ENCODE measurements at places on chromosomes 5 and 9.

GRCh38 chr5:50923768-50924494 is 257.5 kb downstream of the PARP8 start:
- DNase-seq = no peak

DNA sequence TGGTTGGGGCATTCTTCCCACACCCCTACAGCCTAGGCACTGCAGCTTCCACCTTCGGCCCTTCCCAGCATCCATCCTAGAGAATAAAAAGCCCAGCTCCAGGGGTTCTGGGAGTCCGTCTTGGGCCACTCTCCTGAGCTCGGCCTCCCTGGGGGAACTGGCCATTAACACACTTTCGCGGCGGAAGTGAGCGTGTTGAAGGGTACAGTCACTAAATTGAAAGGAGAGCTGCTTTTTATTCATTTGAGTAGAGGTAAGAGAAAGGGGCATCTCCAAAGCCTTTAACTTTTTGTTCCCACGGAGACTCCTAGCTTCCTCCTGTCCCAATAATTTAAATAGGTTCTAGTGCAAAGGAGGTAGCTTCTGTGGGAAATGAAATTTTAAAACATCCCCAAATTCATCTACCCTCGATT is 31.0 kb upstream of the NFIB start:
- no peak for DNase-seq

- DNase-seq = no peak
These were observed 16.5 kb downstream of the DNAJA1 start for GRCh38 chr9:33041432-33042188.

GRCh38 chr5:1913578-1913977 is 30.9 kb upstream of the IRX4 start:
- DNase-seq = no peak

GRCh38 chr5:54388409-54388808 is 67.1 kb upstream of the HSPB3 start:
- no peak for DNase-seq

DNA sequence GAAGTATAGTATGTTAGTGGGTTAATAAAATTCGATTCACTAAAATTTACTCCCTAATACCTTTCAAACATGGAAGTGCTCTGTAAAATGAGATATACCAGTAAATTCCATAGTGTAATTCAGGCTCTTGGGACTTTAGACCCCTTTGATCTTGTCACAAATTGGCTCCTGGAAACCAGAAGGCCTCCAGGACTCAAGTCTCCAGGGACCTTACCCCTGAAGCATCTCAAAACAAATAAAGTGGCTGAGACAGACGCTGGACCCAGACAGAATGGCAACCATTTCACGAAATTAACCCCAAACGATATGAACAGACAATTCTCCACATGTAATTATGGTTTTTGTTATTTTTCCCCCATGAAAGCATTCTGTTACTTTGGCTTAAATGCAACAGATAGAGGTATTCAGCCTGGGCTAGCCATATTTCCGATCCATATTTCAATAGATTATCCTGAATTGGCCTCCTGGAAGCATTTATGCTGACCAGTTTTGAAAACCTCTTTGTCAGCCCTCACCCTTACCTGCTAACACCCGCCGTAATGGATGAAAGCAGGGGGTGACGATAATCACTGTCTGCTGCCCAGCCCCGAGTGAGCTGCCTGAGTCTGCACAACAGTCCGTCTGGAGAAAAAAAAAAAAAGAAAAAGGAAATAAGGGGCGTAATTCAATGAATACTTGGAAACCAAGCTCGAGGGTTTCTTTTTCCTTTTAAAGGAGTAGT is 34.1 kb upstream of the EFNA5 start:
- no peak for DNase-seq

DNA sequence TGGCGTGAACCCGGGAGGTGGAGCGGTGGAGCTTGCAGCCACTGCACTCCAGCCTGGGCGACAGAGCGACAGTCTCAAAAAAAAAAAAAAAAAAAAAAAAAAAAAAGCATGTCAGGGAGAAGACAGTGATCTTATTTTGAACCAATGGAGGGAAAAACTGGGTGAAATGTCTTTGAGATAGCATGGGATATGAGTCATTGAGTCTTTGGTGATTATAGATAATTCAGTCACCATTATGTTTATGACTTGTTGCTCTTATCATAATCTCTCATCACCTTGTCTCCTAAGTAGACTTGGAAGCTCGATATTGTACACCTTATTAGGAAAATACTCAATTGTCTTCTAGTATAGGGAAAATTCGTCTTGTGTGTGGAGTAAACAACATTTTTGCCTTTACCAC is 55.1 kb upstream of the KDM4C start:
- DNase-seq = no peak

DNA sequence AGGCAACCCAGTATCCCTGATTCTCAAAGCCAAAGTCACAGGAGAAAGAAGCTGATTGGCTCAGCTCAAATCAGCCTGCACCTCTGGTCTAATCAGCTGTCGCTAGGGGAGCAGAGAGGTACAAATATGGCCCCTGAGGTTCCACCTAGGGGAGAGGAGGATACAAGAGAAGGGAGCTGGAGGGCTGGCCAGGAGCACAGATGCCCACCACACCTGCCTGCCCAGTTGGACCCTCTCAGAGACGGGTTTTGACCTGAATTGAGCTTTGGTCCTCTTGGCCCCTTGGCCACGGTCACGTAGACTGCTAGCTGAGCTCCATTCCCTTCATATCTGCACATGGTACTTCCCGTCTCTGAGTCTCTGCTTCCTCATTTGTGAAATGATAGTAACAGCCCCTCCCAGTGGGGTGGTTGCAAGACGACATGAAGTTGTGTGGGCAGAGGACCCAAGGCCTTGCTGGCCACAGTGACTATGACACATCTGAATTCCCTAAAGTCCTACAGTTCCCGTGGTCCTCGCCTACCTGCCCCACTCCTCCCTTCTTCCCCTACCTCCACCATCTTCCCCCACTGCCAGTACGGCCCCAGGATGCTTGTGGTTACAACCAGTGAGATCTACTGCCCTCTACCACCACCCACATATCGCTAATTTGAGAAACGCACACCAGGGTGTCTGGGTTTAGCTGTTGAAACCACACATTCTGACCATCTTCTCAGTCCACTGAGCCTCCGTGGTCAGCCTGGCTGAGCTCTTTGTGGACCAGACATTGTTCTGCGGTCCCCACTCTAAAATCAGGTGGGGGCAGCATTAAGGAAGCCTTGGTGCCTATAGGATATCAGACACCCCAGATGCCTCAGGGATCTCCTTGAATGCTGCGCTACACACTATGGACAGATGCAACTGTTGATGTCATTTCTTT is 60.3 kb upstream of the NEK6 start:
- DNase-seq = no peak

DNA sequence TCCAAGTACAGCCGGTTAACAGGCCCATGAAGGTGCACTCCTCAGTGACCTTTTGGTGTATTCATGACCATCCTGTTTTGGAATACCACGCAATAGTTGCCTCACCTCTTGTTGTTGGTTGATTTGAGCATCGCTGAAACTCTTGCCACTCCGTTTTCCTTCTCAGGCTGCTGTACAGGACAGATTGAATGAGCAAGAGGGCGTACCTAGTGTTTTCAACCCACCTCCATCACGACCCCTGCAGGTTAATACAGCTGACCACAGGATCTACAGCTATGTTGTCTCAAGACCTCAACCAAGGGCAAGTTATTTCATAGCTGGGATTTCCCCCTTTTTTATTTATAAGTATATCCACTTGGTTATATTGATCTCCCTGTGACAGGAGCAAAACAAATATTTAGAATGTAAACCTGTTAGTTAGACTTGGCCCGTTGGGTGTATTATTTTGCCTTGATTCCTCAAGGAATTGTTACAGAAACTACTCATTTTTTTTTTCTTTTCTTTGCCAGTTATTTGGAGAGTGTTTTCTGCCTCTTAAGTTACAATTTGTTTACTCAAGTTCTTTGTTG is 38.1 kb downstream of the FAF2 start:
- no peak for DNase-seq

DNA sequence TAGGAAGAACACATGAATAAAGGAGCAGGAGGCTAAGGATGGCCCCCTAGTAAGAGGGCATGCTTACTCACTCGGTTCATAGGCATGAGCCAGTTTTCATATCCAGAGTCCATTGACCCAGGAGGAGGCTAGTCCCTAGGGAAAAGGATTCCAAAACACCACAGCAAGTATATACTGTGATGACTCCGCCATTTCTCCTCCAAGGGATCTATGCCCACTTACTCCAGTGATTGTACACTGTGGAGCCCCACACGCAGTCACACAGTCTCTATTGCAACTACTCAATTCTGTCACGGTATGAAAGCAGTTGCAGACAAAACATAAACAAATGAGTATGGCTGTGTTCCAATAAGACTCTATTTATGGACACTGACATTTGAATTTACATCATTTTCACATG is 117.7 kb upstream of the ALDH1B1 start:
- no peak for DNase-seq

DNA sequence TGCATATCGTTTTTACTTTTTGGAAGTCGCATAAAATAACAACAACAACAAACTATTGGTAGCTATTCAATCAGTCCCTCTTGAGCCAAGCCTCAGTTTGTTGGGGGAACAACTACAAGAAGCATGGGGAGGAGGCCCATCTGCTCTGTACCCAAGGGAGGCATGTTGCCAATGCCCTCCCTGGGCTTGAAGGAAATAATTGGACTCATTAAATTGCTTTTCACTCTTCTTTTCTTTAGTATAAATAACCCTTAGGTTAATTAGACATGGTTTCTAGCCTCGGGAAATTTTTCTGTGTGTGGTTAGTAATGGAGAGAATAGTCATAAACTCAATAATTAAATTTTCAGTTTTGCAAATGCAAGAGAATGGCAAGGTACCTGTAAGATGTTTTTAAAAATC is 500.7 kb downstream of the TLE4 start:
- no peak for DNase-seq

DNA sequence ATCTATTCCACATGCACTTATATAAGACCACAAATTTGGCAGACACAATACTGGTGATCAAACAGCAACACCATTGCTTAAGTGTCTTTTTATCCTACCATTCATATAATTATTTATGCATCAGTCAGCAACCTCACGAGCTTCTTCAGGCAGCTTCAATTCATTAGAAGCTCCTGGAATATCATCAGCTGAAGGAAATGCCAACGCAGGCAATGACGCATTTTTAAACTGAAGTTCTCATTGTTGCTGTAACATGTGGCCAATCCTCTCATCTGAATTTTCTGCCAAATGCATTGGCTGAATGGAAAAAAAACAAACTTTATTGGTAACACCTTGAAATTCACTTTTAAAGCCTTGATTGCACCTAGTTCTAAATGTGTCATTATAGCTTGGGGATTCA is 376.4 kb upstream of the RGMB start:
- no peak for DNase-seq

- no peak for DNase-seq
These were observed 336.3 kb downstream of the KDM4C start for GRCh38 chr9:7094052-7094451.

DNA sequence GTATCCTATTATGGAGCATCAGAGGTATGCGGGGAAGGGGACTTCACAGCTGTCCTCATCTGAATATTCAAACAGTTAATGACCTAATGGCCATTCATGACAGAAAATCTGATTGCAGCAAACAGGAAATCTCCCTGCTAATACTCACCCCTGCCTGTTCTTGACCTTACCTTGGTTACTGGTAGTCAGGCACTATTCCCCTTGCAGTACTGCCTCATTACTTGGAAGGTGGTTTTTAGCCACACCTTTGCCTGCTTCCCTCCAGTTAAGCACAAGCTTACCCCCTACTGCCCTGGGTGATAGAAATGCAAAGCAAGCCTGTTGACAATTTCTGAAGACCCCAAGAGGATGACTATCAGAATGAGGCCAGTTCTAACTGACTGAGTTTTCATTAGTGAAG is 332.4 kb downstream of the NTRK2 start:
- no peak for DNase-seq

GRCh38 chr5:171595801-171596231 is 176.4 kb downstream of the FGF18 start:
- no peak for DNase-seq

GRCh38 chr9:106583751-106584150 is 279.2 kb upstream of the ZNF462 start:
- DNase-seq = no peak

GRCh38 chr9:75990576-75991304 is 100.3 kb downstream of the PCSK5 start:
- DNase-seq = no peak

DNA sequence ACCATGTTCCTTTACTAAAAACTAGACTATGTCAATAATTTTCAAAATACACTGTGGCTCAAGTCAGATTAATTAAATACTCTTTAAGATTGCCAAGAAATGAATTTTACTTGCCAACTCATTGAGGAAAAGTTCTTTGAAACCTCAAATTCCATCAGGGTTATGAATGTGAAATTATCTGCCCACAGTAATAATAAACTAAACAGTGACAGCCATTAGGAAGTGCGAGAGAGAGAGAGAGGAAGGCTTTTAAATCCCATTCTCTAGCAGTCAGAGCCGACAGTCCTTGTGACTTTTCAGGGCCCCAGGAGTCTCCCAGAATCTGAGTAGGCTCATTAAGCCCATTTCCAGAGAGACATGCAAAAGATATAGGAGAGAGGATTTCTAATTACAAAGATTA is 236.1 kb downstream of the MARCHF11 start:
- no peak for DNase-seq

DNA sequence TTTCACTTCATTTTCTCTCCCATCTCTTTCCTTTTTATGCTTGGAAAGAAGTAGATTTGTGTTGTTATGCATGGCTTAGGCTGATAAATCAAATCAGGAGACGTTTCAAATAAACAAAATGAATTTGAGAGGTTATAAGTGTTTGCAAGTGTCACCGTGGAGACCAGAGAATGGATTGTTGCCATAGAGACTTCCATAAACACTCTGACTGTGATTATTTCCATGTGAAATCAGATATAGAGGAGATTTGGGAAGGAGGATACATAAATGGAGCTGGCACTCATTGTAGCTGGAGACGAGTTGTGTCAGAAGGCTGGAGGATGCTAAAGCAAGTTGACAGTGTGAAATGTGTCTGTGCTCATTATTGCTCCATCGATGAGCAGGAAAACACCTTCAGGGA is 84.2 kb upstream of the PCSK1 start:
- no peak for DNase-seq

- DNase-seq = no peak
These were observed 3.0 kb downstream of the F2RL2 start for GRCh38 chr5:76620166-76620565.

DNA sequence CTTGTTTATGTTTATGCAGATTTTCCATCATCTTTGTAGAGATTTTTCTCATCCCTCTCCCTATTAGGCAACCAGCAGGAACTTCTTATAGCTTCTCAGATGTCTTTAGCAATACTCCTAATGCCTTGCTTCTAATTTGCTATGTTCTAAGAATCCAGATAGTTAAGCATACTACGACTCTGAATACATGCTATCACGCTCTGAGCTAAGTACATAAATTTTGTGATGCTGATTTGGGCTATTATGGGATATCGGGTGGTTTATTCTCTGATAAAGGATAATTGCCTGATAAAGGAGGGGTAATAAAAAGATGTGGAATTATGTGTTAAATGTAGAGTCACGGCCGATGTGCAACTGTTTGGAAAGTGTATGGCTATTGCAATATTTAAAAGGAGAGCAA is 6.5 kb upstream of the FBXL7 start:
- no peak for DNase-seq

- DNase-seq = no peak
These were observed 49.9 kb upstream of the GDNF start for GRCh38 chr5:37889612-37890317.
